ENCODE measurements at places on chromosomes 12 and 14.
A peak's percentile ranks its signal among the peaks of the same experiment; 100 is the strongest.

DNA sequence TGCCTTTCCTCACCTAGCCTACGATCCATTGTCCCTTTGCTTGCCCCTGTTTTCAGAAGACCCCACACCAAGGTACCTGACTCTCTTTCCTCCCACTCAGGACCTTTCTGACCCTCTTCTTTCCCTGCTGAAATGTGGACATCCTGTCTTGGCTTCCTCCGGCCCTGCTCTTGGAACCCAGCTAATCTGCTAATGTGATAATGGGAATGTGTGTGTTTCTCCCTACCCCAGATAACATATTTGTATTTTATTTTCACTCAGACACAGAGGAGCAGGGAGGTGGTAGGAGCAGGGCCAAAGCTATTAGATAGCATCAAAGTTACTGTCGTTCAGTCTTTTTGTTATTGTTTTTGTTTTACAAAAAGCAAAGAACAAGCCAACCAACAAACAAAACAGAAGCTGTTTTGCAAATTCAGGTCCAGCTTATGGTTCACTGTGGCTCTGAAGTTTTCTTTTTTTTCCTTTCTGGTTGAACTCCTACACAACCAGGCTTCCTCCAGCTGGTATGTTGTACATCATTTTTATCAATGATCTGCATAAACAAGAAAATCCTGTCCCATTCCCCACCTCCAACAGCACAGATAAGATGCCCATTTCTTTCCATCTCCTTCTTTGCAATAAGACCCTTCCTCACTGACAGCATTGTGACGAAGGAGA lies 137.3 kb downstream of the C12orf75 start:
- DNase-seq = no peak

- peak; percentile 13 for DNase-seq
Observed at GRCh38 chr14:102033241-102033640, 53.6 kb downstream of the HSP90AA1 start.

DNA sequence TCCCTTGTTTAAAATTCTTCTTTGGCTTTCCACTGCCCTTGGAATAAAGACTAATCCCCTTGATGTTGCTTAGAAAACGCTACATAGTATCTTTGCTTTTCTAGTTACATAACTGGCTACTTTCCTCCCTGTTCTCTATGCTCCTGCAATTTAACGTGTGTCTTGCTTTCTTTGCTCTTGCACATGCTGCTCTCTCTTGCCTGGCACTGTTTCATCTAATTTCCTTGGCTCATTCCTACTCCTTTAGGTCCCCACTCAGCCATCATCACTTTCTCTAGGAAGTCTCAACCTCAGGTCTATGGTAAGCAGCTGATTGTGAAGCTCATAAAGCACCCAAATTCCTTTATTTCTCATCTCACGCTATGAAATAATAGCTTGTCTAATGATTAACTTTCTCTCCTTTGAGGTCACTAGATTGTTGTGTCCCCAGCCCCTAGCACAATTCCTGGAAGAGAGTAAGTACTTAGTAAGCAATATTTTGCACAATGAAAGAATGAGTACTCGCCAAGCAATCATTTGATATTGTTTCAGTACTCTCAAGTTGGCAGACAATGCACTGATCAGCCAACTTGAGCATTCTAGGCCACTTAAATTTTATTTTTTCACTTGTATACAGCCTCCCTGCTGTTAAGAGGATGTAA lies 3.3 kb downstream of the ALDH6A1 start:
- no peak for DNase-seq

GRCh38 chr12:100718187-100718586 lies 76.4 kb upstream of the ANO4 start:
- DNase-seq = no peak

DNA sequence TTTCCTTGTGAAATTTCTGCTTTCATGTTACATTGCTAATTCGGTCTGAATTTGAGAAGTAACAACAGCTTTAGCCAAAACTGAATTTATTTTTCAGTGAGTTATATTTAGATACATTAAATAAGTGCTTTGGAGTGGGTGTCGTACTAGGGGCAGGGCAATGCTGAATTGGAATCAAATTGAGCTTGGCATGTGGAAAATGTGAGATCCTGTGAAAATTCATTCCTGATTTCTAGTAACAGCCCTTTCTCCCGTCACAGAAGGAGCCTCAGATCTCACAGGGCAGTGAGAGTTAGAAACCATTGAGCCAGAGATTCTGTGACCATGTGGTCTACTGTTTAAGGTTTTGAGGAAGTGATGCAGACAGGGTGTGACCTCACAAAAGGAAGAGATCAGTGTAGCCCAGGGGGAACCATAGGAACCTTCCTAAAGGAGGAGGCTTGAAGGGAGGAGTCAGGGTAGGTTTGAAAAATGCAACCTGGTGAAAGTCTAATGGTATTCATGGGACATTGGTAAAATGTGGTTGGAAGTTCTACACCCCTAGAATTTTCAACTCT lies 1136.8 kb downstream of the AACS start:
- DNase-seq = no peak

- DNase-seq = peak; percentile 66
Observed at GRCh38 chr12:83113945-83114344, 427.2 kb downstream of the TMTC2 start.

DNA sequence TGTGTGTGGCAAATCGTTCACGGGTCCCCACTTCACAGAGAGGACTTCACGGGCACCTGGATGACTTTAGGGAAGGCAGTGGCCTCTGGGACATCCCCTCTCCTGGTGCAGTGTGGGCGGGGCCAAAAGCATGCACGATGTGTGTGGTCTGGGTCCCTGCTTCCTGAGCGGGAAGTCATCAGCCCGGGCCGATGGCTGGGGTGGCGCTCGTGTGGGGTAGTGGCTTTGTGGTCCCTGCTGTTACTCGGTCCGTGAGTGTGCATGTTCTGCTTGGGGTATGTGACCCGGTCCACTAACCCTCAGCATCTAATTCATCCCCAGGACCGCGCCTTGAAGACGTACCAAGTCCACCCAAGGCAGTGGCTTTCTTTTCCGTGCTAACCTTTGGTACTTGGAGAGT lies 142.5 kb upstream of the RTL1 start:
- DNase-seq = no peak

- no peak for DNase-seq
Observed at GRCh38 chr14:61489932-61490331, 168.6 kb downstream of the PRKCH start.

GRCh38 chr14:101187816-101188570 lies 284.5 kb upstream of the RTL1 start:
- DNase-seq = no peak

DNA sequence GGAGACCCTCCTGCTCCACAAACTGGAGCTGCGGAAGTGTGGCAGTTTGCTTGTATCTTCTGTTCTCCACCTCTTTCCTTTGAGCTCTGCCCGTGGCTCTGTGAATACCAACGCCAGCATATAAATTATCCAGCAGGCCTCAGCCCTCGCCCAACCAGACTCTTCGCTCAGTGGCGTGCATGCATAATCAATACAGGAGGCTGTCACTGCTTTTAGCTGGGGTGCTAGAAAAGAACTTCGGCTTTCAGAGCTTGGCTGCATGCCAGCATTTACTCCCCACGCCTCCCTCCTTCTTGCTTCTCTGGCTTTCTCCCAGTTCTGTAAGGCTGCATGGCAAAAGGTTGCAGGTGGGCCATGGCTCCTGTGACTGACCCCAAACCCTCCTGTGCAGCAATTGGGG lies 26.9 kb downstream of the NRXN3 start:
- no peak for DNase-seq

DNA sequence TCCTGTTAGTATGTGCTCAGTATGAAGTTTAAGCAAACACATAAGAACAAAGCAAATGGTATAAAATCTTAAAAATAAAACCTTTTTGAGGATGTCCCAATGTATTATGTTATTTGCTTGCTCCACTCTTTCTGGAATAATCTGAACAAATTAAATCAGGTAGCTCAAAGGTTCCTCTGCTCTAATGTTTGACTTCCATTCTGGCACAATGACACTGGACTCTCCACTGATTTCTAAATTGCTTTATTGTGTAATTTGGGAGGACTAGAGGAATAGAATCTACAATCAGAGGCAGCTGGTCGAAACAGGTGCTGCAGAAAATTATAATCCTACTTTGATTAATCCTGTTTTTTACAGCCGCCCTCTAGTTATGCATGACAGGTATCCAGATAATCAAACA lies 523.7 kb upstream of the FOXG1 start:
- peak; percentile 98 for DNase-seq

GRCh38 chr14:58298477-58299400 lies at the start of gene ARID4A:
TSS of gene ARID4A (plus strand) at chr14:58298555. CDS start at chr14:58299855, 1,300 bp downstream.
- no peak for DNase-seq

- no peak for DNase-seq
Observed at GRCh38 chr12:75259143-75259542, 49.5 kb upstream of the KCNC2 start.

DNA sequence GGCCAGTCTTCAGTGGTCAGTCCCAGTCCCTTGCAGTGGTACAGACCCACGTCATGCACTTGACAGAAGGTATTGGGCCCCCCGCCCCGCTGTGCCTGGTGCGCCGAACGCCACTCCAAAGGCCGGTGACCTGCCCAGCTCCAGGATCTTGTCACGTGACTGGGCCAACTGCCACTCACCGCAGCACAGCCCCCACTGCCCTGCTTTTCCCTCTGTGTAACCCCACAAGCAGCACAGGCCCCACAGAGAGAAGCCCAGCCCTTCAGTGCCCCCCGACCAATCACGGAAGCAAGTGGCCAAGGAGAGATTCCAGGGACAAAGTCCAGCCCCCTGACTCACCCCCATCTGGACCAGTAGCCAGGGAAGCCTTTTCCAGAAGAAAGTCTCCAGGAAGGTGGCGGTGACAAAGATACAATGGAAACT lies 498 bp downstream of the GPR132 start:
- no peak for DNase-seq

DNA sequence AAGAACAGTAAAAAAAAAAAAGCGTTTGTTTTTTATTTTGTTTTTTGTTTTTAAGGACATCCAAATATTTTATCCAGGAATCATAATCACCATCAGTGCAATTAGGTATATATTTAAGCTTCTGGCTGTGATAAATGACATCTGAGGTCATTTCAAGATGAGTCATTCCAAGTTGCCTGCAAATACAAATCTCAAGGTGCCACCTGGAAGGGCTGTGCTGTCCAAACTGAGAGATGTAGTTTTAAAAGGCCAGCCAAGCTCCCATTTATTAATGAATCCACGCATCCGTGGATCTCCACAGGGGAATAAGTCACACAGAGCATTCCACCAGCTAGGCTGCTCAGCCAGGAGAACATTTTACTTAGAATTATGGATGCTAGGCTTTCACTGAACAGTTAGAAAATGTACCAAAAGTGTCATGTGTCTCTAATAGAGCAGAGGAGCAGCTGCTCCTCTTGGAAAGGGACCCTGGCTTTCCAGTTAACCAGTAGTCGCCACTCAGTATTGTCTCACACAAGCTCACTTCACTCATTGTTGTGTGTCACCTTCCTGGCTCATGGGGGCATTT lies 1151.4 kb upstream of the TMEM132C start:
- DNase-seq = no peak

DNA sequence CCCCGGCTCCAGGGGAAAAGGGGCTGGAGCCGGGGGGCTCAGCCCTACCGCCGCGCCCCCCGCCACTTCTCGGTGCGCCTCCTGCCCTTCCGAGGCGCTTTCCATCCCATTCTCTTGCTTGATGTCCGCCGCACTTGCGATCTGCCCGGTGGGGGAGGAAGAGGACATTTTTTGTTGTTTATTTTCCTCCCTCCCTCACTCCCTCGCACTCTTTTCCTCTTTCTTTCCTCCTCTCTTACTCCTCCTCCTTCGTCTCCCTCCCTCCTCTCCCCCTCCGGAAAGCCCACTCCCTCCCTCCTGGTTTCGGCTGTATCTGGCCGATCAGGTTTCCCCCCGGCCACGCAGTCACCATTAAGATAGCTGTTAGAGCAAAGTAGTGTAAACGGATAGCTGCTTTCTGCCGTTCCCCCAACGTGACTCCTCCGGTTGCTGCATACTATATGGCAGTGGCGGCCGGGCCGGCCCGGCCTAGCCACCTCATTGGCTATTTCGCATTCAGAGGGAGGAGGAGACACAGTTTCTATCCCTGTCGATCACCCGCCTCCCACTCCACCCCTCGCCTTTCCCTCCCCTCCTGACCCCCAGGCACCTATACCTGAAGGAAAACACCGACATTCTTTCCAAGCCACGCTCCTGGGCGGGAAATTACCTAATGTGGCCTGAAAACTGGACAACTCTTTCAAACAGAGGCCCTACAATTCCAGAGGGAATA lies at the start of gene SIX4:
Gene SIX4, minus strand, starts transcription at position 445 of the 712 bp plus-strand sequence. Its CDS starts 277 bp downstream, at position 168.
- DNase-seq = peak; percentile 81

DNA sequence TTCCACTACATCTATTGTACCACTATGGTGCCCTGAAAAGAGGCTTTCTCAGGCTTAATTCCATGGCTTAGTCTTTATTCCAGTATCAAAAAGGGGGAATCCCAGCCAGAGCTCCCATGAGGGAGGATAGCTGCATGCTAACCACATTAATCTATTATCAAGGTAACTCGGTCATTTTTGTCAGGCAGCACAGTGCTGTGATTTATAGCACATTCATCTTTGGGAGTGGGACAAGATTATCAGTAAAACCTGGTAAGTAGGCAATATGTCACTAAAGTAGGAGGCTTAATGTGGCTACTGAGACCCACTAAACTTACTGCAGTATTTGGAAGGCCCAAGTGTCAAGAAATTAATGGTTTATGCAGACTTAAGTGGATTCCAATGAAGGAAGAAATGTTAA lies 58.9 kb downstream of the DAD1 start:
- DNase-seq = no peak

- DNase-seq = no peak
Observed at GRCh38 chr14:93775744-93776143, 12.5 kb downstream of the PRIMA1 start.
